ENCODE measurements at places on chromosomes 16 and 17.

DNA sequence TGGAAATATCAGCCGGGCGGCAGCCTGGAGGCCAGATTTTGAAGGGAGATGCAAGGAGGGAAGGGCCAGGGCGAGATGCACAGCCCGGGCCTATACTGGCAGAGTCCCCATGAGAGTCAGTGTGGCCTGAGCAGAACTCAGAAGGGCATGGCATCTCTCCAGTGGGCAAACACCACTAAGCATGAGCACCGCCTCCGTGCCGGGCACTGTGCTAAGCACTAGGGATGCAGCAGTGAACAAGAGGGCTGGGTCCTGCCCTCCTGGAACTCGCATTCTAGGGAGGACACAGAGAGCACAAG, 33.5 kb downstream of the TK2 start:
- DNase-seq = no peak

DNA sequence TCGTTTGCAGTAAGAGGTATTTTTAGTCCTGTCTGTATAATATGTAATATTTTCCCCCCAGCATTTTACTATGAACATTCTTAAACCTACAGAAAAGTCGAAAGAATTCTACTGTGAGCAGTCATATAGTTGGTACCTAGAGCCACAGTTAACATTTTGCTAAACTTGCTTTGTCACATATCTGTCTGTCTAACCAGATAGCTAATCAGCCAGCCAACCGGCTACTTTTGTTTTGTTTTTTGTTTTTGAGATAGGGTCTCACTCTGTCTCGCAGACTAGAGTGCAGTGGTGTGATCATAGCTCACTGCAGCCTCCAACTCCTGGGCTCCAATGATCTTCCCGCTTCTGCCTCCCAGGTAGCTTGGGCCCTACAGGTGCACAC, 73.3 kb downstream of the ABCC1 start:
- DNase-seq = no peak

GRCh38 chr17:78294776-78295175, 63.3 kb downstream of the TMEM235 start:
- no peak for DNase-seq

DNA sequence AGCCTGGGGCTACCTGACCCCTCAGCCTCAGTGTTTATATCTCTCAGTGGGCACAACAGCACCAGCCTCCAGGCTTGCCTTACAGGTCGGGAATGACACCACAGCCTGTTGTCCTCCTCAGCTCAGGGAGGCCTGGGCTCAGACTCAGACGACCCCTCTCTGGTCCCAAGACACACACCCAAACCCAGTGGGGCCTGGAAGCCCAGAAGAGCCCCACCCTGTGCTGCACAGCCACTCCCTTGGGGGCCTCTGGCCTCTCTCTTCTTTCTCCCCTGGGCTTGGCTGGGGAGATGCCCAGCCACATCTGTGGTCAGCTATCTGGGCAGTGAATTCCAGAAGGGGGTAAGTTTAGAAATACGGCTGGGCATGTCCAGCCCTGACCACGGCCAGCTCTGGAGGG, 2.4 kb downstream of the NATD1 start:
- no peak for DNase-seq

- DNase-seq = no peak
Measured at GRCh38 chr17:1168533-1169220, 11.1 kb downstream of the ABR start.

DNA sequence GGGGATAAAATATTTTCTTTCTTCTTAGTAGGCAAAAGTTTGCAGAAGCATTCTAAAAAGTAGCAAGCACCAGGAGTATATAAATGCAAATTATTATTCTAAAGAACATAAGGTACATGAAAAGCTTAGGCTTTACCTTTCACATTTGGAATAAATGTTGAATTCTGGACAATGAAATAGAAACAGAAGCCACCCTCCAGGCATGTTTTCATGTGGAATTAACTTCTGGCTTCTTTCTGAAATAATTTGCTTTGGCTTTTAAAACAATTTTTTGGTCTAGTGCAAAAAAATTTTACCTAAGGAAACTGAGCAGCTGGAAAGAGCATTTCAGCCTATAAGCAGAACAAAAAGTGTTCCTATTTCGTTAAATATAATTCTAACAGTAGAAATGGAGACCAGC, 109.5 kb upstream of the CORO6 start:
- DNase-seq = no peak

DNA sequence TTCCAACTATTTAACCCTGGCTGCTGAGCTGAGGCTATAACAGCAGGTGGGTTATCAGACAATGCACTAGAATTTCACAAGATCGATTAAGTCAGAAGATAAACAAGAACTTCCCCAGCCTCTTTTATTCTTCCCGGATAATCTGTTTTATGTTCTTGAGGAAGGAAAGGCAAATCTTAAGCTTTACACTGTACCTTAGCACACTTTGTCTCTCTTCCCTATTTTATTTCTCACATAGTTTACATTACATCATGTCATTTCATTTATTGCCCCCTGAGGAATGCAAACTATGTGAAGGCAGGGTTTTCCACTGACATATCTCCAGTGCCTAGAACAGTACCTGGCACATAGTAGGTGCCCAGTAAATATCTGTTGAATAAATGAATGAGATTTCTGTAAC, 139.6 kb downstream of the SKAP1 start:
- DNase-seq = no peak

DNA sequence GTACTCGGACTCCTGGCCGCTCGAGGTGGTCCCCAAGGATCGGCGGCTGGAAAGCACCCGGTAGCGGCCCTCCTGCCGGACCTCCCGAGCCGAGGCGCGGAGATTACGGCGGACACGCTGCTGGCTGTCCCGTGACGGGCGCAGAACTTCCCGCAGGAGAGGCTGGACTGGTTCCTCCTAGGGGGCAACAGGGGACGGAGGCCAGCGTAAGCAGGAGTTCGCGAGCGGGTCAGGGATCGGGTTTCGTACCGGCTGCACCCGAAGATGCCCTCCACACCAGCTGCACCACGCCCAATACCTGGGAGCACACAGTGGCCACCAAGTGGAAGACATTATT, 341 bp downstream of the SLC7A6OS start:
- DNase-seq = no peak

DNA sequence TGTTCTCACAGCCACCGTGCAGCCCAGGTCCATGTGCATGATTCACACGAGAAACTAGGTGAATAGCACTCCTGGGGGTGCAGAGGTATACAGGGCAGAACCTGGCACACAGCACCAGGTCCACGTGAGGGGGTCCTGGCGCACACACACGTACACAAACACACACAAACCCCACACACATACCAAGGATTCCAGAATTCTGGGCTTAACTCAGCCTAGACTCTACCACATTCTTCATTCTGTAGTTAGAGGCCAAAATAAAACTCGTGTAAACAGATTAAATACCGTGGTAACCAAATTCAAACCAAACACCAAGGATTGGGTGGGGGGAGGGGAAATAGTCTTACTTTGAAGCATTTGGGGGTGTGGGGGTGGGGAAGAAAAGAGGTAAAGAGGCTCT, 58.5 kb downstream of the XYLT1 start:
- no peak for DNase-seq

DNA sequence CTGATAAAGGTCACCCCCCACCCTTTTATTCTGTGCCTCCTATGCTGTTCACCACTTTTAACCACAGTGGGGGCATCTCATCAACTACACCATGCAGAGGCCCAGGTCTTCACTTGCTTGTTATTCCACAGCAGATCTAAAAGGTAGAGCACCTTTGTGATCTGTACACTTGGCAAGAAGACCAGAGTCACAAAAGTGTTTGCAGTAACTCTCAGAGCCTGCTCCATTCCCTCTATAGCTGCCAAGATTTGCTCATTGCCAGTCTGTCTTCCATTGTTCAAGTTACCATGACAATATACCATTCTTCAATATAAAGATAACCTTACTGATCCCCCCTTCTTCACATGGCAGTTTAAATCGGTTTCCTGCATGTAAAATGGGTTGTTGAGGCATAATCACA, 180.0 kb downstream of the TOX3 start:
- no peak for DNase-seq

GRCh38 chr17:44887971-44888954, 11.0 kb downstream of the EFTUD2 start:
- DNase-seq = no peak

GRCh38 chr16:9663588-9663987, 518.6 kb downstream of the GRIN2A start:
- DNase-seq = no peak

- peak; percentile 34 for DNase-seq
Measured at GRCh38 chr17:38881600-38882191, 11.8 kb downstream of the LASP1 start.

- DNase-seq = no peak
Measured at GRCh38 chr17:34610039-34610438, 30.7 kb downstream of the TMEM132E start.
